ENCODE measurements at places on chromosomes 4 and X.
A peak's percentile ranks its signal among the peaks of the same experiment; 100 is the strongest.

GRCh38 chr4:174275101-174275500, 8.4 kb downstream of the FBXO8 start:
- DNase-seq: no peak

DNA sequence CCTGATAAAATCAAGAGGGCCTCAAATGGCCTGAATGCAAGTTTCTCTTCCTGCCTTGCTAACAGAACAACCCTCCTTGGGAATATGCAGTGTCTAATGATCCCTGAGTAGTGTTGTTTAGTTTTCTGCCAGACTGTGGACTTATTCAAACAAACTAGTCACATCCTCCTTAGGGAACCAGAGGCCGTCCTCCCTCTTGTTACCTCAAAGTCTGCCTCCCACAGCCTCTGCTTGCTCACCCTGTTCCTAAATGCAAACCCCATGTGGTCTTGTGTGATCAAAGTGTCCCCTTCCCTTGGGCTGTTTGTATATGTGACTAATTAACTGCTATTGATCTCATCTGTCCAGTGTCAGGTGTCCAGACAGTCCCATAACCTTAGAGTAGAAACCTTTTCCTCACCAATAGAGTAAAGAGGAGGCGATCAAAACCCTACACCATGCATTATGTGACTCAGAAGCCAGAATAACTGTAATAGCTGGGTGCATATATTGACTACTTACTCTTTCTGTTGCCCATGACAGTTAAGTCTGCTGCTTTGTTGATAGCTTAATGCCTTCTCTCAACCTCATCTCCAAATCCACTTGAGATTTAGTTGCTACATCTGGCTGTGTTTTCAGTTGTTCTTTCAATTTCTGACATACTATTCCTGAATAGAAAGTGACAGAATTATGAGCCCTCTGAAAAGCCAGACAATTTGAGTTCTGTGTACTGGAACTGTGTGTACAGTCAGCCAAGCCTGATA, 473.0 kb upstream of the NWD2 start:
- no peak for DNase-seq

DNA sequence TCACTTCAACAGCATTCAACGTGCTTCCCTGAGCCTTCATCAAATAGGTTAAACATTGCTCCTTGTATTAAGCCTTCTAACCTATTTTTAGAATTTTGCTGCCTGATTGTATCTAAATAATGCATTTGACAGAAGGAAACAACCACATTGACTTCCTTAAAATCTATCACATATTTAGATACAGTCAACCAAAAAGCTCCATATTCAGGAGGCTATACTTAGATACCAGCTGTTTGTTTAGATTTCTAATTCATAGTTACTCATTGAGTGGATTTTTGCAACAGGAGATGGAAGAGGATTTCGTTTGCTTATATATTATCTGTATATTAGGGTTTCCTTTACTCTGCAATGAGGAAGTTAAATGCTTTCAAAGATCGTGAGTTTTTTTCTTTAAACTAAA, 241.1 kb upstream of the PPP1R2C start:
- DNase-seq: no peak

DNA sequence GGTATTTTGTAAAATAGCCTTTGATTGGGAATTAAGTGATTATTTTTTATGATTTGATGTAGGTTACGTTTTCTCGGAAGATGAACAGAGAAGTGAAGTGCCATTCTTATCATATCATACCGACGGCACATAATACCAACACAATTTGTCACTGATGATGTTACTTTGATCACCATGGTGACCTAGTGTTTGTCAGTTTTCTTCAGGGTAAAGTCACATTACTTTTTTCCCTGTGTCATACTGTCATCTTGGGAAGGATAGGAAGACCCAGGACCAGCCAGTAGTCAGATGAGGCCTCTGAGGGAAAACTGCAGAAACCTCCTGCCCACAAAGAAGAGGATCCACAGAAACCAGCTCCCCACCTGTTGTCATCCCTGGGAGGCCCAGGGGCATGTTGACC, 1.3 kb upstream of the MAGEC1 start:
- no peak for DNase-seq

GRCh38 chrX:41033299-41033698, 51.9 kb upstream of the USP9X start:
- no peak for DNase-seq

DNA sequence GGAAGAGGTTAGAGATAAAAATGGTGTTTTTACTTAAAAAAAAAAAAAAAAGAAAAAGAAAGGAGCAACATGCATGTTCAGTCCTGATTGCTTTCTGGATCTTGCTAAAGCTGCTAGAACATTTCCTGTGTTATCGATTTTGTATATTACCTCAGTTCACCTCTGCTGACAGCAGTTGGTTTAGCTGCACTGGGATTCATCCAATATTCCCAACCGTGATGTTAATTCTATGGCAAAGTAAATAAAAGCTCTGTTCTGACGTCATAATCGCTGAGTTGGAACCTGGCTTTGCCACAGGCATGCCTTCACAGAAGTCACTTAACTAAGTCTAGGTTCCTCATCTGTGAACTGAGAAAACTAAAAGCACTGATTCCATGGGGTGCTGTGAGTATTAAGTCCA, 90.7 kb upstream of the SORBS2 start:
- DNase-seq: no peak

DNA sequence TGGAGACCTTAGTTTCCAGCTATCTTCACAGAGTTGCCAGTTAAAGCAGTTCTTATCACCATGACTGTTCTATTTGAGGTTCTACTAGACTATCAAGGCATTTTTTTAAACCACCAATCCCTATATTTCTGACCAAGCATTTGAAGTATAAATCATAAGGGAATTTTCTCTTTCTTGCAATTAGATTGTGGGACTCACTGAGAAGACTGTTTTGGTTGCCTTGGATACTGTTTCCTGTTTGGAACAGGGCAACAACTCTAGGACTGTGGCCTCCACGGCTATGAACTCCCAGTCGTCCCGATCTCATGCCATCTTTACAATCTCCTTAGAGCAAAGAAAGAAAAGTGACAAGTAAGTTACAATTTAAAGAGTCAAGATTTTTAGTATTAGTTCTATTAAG, 11.8 kb downstream of the KIF4A start:
- no peak for DNase-seq

DNA sequence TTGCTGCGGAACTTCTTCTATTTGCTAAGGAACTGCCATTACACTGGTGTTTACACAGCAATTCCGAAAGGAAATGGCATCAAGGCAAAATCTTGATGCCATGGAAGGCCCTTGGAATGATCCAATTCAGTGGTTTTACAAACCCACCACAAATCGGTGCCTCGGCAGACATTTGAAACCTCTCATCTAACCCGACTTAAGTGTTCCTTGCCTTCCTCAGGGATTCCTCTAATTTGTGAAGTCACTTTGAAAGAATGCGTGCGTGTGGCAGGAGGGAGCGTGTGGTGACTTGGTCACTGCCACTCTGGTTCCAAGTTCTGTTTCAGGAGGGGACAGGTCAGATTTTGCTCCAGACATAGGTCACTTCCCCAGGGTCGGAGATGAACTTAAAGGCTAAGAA, 4.8 kb downstream of the NOP14 start:
- DNase-seq: no peak

- DNase-seq: peak; percentile 45
Measured at GRCh38 chr4:51843309-51844152, 578 bp downstream of the DCUN1D4 start.

GRCh38 chr4:16843831-16844508, 54.5 kb downstream of the LDB2 start:
- DNase-seq: no peak

- DNase-seq: no peak
Measured at GRCh38 chr4:22552812-22553211, 36.9 kb upstream of the ADGRA3 start.

DNA sequence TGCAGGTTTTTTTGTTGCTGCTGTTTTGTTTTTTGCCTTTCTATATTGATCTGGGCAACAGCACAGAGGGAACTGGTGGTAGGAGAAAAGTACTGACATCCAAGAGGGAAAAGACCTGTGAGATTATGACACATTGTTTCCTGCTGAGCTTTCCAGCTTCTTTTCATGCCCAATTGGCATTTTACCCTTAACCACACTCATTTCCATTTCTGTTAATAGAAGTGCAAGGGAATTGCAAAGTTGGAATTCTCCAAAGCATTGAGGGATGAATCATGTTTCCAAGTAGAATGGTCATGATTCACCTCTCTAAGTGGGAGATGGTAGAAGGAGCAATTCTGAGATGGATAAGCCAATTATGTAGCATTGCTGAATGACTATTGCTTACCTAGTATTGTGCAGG, 161.5 kb downstream of the PPARGC1A start:
- DNase-seq: no peak

DNA sequence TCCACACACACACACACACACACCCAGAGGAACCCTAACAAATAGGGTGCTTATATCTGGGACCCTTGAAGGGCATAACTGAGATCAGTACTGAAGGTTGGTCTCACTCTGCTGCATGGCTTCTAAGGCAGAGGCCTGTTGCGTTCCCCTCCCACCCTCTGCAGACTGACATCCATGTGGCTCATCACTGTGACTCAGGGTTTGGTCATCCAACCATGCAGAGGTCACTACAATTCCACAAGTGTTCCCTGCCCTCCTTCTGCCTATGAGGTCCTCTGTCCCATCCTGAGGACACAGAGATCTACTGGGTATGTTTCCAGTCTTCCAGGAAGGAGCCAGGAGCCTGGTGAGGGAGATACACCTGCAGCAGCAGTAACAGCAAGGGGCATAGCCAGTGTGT, 55.8 kb downstream of the XAGE2 start:
- no peak for DNase-seq

DNA sequence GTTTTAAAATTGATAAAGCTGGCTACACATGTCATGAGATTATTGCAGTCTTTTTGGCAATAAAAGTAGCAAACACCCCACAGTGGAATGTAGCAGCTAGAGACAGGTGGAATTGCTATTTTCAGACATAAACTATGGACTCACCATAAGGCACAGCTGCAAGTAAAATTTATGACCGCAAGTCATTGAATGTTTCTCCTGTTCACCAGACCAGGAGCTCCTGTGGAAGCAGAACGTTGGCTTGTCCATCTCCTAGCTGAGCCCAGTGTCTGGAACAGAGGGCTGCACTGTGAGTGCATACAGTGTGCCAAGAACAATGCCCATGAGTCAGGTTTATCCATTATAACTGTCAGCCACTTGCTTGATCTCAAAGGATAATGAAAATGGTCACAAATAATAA, 538.2 kb downstream of the INPP4B start:
- no peak for DNase-seq

DNA sequence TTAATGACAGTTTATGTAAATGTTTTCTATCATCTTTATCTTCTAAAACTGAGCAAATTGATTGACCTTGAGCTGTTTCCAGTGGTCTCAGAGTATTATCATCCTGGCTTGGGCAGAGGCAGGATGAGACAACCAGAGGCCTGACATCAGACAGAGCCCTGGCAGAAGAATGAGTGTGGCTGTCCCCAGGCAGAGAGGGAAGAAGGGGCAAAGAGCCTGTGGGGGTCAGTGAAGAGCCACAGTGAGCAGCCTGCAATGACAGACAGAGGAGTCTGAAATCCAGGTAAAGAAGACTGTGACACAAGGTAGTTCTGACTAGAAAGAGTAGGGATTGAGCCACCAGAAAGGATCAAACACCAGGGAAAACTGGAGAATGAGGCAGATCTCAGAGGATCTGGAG, 182.4 kb upstream of the ARSJ start:
- DNase-seq: no peak

DNA sequence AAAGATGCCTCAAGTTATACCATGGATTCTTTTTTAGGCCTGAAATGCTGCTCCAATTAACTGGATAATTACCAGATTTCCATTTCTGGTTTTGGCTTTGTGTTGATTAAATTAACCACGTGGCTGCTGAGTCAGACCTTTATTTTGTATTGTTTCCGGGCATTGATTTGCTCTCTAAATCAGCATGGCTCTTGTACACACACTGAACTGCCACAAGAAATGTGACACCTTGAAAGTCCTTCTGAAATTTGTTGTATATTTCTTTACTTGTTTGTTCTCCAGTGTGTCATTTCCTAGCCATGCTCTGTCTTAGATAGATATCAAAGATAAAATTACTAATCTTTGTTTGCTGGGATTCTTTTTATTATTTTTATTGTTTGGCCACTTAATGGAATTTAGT, 11.7 kb downstream of the MTTP start:
- no peak for DNase-seq

DNA sequence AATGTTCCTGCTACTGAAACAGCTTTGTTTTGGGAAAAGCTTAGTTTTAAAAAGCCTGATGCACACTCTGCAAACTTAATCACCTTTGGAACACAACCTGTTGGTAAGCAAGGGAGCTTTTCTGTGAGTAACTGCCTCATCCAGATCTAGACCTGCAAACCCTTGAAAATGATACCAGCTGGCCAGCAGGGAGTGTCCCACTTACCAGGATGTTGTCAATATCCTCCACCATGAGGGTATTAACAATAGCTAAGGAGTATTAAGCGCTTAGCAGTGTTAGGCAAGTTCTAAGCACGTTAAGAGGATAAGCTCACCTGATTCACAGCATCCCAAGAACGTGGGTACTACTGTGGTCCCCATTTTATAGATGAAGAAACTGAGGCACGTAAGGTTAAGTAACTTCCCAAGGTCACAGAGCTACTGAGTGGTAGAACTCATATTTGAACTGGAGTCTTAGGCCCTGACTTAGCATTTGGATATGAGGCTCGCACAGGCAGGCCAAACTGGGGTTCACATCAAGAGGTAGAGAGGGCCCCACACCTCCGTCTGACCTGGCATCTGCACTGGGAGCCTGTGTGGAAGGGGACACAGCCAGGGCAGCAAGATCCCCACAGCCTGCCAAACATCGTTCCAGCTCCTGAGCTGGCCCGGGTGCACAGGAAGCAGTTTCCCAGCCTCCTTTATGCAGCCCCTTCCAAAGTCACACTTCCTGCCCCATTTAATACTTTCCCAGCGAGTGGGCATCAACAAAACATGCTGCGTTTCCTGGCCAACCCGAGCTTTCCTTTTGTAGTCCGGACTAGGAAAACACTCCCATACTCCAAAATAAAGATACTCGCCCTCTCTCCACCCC, 32.7 kb downstream of the IRF2 start:
- no peak for DNase-seq

- no peak for DNase-seq
Measured at GRCh38 chrX:102580891-102581290, 18.4 kb upstream of the ARMCX5 start.

Measured in T-helper 1 cell (primary cell).